H7 (cell line): ENCODE measurements at places on chromosomes 6 and 20.

DNA sequence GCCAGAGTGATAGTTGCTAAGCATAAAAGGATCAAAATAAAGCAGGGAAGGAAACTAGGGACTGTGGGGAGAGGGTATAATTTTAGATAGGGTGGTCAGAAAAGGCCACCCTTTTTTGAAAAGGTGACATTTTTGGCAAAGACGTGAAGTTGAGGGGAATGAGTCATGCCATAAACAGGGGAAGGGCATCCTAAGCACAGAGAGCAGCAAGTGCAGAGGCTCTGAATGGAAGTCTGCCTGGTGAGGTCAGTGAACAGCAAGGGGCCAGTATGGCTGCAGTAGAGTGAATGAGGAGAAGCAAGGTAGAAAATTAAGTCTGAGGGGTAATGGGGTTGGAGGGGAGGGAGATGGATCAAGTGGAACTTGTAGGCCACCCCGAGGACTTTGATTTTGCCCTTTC lies 2.4 kb downstream of the KLC4 start:
- DNase-seq = no peak

DNA sequence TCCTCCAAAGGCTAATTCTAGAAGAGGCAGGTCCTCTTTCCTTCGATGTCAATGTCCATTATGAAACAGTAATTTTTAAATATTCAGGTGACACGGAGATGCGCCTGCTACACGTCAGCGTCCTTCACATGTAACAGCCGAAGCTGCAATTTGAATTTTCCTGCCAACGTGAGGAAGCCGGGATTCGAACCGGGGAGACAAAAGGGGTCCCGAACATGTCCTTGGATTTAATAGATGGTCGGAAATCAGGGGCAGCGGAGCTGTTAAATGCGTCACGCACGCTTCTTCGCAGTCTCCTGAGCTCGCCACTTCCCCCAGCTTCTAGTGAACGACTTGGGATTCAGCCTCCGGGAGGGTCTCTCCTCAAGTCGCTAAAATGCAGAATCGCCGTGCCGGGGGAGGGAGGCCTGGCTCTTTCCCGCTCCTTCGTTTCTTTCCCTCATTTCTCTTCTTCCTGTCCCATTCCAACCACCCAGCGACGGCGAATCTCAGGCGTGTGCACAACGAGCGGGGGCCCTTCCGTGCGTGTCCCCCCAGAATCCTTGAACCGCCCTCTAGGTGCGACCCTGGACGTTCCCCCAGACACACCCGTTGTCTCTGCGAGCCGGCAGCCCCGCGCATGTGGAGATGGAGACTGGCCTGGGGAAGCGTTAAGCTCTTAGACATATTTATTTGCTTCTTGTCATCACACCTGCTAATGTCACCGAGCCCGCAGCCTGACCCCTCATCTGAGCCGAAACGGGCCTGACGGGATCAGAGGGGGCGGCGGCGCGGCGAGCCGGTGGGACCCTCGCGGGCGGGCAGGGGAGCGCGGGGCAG lies 1.3 kb upstream of the FOXC1 start:
- peak; percentile 72 for DNase-seq

DNA sequence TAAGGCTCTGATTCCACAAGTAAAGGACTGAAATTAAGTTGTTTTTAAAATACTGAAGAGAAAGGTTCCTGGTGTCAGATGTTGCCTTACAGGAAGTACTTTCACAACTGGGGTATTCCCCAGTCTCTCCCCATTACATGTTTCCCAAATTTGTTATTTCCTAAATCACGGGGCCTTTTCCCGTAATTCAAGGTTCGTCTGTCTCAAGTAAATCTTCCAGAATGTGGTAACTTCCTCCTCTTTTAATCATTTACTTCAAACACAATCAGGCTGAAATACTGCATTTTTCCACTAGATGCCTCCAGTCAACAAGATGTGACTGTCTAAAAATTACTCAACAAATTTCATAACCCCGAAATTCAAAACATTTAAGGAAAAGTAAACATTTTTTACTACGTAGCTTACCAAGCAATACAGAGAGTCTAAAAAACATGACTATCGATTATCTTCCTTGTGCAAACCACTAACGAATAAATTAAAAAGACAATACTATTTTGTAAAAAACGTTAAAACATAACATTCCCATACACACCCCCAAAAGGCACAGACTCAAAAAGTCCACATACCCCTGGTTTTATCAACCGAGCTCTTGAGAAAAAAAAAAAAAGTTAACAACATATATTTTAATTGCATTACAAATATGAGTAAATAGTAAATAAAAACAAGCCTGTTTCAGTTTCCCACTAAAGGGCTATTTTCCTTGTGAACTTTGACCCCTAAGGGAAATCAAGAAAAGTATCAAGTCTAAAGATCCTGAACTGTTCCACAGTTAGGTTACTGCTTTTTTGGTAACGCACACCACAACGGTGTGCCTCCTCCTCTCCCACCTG lies 1.7 kb downstream of the SOD2 start:
- peak; percentile 22 for DNase-seq

DNA sequence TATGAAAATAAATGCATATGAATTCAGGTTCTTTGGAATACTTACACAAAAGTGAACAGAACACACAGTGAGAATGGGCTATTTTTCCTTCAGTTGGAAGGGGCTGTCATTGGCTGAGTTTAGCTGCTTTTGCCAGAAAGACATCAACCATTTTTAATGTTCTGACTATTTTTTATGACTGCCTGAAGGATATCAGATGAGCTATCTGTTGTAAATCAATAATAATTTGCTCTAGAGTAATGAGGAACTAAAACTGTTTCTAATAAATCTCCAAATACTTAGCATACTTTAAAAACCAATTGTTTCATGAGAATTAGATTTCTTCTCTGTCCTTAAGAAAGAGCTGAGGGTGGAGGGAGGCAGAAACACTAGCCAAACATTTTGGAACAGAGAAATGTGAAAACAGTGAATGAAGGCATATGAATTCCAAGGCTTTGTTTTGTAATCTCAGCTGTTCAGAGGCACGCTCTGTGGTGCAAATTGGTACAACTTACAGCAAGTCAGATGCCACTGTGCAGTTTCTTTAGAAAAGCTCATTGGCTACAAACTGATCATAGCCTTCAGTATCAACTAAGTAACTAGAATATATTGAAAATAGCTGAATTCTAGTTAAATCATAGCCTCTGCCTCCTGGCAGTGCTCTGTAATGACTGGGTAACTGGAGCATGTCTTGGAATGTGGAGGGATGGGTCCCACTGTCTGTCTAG lies 228.9 kb upstream of the JAG1 start:
- DNase-seq = no peak

GRCh38 chr6:24458134-24458533 lies 31.2 kb downstream of the GPLD1 start:
- no peak for DNase-seq

DNA sequence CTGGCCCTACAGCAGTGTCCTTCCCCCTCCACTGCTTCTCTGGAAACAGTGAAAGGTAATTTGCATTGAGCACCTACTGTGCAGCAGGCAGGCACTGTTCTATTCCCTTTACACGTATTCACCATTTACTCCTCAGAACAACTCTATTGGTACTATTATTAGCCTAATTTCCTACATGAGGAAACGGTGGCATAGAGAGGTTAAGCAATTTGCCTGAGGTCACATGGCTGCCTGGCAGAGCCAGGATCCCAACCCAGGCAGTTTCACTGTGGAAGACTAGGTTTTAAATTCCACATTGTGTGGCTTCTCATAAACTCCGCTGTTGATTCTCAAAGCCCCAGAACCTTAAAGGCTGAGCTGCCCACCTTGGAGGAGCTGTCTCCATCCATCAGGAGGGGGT lies 72.7 kb downstream of the CLIC5 start:
- no peak for DNase-seq

GRCh38 chr6:125356884-125357283 lies 55.1 kb upstream of the HDDC2 start:
- DNase-seq = peak; percentile 11

DNA sequence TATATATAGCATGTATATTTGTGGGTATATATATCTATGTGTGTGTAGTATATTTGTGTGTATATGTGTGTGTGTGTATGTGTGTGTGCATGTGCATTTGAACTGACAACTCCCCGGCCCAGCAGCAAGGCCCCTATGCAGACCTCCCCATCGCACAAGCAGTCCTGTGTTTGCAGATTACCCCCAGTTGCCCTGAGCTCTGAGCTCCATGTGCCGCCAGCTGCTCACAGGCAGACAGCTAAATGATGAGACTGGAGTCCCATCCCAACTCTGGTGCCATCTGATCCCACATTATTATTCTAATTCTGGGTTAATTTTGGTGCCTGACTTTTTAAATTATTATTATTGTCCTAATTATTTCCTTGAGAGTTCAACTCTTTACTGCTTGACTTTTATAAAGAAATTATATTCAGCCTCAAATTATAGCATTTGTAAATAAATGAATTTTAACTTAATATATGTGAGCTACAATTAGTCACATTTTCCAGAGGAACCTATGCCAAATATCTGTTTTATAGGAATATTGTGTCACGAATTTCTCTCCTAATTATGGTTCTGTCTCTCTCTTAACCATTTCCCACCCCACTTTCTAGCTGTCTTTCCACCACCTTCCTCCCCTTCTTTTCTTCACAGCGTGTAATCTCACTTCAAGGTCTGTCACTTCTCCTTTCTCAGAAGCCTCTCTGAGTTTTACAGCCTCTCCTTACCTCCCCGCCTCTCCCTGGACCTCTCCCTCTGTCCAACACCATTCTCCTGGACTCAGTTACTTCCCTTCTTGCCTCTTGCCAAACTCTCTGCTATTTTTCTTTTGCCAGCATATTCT lies 90.6 kb upstream of the SYNDIG1 start:
- DNase-seq = no peak

DNA sequence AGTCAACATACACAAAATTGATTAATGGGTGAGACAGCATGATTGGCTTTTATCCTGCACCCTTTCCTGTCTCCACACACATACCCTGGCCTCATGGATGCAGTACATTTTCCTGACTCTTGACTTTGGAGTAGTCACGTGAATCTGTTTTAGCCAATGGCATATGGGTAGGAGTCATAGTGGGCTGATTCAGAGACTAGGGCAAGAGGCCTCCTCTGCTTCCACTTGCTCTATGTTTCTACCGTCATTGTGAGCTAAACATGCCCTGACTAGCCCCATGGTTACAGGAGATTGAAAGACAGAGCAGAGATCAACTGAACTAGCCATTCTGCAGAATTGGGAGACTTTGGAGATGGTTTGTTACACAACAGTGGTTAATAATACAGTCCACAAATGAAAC lies 850.0 kb downstream of the DHX35 start:
- no peak for DNase-seq

GRCh38 chr6:68468244-68468884 lies 166.7 kb upstream of the ADGRB3 start:
- peak; percentile 6 for DNase-seq

GRCh38 chr6:26017632-26017966 lies 55.0 kb downstream of the TRIM38 start:
- DNase-seq = peak; percentile 58

DNA sequence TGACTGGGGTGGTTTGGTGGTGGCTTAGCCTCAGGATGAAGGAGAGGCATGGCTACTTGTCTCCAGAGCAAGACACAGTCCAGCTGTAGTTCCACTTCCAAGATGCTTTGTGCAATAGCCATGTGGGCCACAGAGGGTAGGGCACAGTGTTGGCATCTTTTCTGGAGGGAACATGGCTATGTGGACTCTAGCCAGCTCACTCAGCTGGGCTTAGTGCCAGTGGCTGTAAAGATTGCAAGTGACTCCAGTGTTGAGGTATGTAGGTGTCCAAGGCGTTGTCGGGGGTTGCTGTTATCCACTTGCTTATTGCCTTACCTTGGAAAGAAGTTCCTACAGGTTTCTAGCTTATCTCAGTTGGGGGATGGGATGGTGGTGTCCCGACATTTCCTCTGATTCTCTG lies 233.4 kb downstream of the CD109 start:
- DNase-seq = no peak

DNA sequence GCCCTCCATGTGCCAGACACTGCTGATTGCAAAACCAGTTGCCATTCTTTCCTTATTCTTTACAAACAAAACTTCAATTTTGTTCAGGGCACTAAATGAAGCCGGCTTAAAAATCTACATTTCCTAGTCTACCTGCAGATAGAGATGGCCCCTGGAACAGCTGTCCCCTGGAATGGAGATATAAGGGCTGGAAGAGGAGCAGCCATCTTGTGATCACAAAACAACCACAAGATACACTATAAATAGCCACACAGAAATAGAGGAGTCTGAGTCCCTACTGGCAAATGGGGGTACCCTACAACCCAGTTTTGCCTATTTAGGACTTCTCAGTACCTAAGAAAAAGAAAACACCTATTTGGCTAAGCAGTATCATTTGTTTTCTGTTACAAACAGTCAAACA lies 115.9 kb upstream of the BEND6 start:
- no peak for DNase-seq

DNA sequence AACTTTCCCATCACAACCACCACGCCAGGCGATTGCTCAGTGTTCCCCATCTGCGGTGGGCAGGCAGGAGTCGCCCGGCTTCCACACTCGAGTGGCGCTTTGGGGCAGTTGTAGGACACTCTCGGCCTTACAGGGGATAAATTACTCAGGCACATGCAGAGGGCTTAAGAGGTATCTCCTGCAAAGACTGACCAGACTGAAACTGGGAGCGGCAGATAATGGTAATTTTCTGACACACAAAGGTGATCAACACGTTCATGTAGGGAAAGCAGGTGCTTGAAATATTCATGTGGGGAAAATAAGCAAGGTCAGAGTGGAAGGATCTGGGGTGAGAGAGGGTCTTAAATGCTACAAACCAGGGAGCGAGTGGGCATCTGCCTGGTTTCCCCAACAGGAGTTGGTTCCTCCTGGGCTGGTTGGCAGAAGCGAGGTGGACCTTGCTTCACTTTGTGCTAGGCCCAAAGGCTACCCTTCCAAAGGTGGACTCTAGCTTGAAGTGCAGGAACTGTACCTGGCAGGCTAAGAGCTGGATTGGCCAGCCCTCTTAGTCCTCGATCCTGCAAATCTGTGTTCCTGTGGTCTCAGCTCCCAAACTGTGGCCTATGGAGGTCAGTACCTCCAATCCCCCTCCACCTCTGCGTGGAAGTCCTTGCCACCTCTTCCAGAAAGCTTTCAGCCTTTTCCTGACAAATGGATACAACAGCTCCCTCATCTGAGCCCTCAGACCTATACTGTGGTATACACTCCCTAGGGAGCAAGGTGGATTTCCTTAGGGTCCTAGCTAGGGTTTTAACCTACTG lies 16.7 kb downstream of the PLAGL2 start:
- peak; percentile 73 for DNase-seq

GRCh38 chr6:36510365-36510764 lies 36.9 kb downstream of the STK38 start:
- DNase-seq = no peak

- DNase-seq = no peak
Observed at GRCh38 chr6:131001111-131001736, 61.8 kb downstream of the EPB41L2 start.

- no peak for DNase-seq
Observed at GRCh38 chr6:487956-488355, 96.4 kb downstream of the IRF4 start.

GRCh38 chr6:34549026-34549803 lies 6.9 kb downstream of the SPDEF start:
- DNase-seq = no peak
